ENCODE measurements at places on chromosomes 6 and 20.
A peak's percentile ranks its signal among the peaks of the same experiment; 100 is the strongest.

GRCh38 chr6:100968949-100969348 lies 87.8 kb upstream of the ASCC3 start:
- no peak for DNase-seq

DNA sequence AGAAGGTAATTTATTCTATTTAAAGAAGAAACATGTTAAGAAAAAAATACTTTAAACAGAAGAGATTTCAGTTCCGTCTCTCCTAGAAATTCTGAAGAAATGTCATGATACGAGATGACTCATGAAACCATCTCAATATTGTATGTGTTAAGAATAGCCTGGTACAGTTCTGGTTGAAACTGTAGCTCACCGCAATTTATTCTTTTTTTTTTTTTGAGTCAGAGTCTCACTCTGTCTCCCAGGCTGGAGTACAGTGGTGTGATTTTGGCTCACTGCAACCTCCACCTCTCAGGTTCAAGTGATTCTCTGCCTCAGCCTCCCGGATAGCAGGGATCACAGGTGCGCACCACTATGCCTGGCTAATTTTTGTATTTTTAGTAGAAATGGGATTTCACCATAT lies 103.3 kb downstream of the ARHGAP18 start:
- DNase-seq = no peak

DNA sequence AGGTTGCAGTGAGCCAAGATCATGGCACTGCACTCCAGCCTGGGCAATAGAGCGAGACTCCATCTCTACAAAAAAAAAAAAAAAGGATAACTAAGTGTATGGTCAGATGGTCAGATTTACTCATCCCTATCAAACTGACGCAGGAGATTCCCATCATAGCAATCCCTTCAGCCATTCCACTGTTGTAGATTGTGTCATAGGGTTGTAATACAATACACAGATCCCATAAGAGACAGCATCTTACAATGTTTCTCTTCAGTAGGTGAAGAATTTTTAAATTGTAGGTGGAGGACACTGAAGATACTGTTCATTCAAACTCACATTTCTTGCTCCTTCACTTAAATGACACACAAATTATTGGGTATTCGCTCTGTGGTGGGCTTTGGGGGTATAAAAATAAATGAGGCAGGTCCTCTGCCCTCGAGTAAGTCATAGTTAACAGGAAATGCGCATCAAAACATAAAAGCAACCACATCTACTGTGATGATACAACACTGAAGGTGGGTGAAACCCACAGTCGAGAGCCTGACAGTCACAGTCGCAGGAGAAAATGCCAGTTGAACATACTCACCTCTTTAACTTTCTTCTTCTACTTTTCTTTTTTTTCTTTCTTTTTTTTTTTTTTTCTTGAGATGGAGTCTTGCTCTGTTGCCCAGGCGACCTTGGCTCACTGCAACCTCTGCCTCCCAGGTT lies 205.5 kb downstream of the ZNF217 start:
- no peak for DNase-seq

- no peak for DNase-seq
Observed at GRCh38 chr6:167734662-167735083, 92.0 kb upstream of the AFDN start.

GRCh38 chr6:85354761-85355618 lies 94.9 kb upstream of the NT5E start:
- DNase-seq = peak; percentile 71

DNA sequence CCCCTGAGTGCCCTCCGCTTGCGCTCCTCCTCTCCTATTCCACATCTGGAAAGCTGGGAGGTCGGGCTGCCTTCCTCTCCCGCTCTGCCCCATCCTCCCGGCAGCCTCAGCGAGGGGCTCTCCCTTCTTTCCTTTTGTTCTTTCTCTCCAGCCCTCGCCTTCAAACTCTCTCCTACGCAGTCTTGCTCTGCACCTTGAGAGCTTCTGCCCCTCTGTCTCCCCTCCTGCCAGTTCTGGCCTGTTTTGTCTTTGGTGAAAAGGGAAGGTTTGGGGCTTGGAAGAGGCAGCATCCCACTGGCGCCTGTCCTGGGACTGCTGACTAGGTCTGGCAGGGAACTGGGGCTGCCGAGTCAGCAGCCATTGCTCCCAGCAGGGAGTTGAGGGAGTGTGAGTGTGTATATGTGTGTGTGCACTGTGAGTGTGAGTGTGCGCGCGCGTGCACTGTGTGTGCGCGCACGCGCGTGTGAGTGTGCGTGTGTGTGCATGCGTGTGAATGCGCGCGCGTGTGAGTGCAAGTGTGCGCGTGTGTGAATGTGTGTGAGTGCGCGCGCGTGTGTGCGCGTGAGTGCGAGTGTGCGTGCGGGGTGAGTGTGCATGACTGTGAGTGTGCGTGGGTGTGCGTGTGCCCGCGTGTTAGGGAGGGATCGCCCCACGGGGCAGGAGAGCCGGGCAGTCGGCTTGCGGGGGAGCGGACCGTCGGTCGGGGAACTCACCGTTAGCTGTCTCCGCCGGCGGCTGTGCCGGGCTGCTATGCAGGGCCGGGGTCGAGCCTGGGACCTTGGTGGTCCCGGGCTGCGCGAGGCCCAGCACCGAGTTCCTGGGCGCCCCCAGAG lies 523 bp downstream of the CPXM1 start:
- no peak for DNase-seq
